GM18507 (cell line): ENCODE measurements at places on chromosomes 2 and 18.

- DNase-seq = no peak
These were observed 8.5 kb upstream of the UNC80 start for GRCh38 chr2:209763106-209763505.

DNA sequence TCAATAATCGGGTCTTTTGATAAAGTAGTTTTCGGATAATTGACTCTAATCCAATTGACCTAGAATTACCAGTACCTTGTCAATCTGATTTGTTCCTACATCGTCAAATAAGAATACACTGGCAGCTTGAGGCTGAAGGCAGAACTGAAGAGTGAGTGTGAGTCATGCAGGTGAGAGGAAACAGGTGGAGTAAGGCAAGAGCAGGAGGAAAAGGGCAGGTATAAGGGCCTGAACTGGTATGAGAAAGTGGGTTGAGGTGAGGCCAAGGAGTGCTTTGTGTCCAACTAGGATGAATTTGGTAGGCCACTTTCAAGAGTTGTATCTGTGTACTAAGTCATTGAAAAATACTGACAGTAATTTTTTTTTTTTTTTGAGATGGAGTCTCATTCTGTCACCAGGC, 186.0 kb downstream of the ZNF385B start:
- no peak for DNase-seq

GRCh38 chr2:153641046-153641445, 162.5 kb upstream of the RPRM start:
- DNase-seq = no peak

GRCh38 chr2:72789241-72789640, 36.6 kb downstream of the EXOC6B start:
- DNase-seq = no peak

GRCh38 chr2:175318542-175318941, 137.0 kb upstream of the ATP5MC3 start:
- peak; percentile 12 for DNase-seq

DNA sequence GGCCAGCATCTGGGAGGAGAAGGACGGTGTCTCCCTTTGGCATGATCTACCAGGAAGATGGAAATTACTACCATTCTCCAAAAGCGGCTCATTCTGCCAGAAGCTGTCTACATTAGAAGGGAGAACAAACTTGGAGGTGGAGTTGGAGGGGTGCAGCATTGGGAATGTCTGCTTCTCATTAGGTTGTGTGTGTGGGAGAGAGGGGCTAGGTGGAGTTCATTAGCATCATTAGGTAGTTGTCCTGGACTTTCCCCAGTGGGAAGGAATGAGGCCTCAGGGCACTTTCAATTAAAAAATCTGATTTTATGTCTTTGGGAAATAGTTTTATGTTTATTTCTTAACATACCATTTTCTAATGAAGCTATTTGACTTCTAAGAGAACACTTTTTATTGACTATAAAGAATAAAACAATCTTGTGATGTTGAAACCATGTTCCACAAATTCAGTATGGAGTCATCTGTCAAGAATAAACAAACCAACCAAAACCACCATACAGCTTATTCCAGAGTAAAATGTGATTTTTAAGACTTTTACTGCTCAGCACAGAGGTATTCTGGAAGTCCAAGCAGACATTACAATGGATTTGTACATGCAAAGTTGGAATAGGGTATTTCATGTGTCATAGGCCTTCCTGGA, 60.6 kb downstream of the VAPA start:
- no peak for DNase-seq
